ENCODE measurements at places on chromosomes 7 and 10.

GRCh38 chr7:17913250-17913649 lies 27.0 kb downstream of the SNX13 start:
- no peak for DNase-seq

- DNase-seq = no peak
Observed at GRCh38 chr7:138900035-138900828, 81.0 kb downstream of the KIAA1549 start.

- no peak for DNase-seq
Observed at GRCh38 chr7:108086546-108086945, 43.6 kb downstream of the LAMB4 start.

DNA sequence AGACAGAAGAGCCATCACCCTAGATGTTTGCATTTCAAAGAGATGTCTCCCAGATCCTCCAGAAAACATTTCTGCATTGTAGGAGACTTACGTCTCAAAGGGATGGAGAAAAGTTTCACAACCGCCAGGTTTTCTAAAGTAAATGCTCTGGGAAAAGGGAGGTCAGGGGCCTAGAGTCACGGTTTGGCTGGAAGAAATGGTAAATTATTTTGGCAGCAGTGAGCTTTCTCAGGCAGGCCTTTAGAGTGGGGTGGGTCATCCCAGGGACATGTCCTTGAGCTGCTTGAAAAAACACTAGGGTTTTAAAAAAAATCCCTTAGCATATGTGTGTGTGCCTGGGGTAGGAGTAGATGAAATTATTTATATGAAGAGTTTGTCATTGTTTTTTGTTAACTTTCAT lies 728.8 kb downstream of the TYW1 start:
- DNase-seq = no peak

DNA sequence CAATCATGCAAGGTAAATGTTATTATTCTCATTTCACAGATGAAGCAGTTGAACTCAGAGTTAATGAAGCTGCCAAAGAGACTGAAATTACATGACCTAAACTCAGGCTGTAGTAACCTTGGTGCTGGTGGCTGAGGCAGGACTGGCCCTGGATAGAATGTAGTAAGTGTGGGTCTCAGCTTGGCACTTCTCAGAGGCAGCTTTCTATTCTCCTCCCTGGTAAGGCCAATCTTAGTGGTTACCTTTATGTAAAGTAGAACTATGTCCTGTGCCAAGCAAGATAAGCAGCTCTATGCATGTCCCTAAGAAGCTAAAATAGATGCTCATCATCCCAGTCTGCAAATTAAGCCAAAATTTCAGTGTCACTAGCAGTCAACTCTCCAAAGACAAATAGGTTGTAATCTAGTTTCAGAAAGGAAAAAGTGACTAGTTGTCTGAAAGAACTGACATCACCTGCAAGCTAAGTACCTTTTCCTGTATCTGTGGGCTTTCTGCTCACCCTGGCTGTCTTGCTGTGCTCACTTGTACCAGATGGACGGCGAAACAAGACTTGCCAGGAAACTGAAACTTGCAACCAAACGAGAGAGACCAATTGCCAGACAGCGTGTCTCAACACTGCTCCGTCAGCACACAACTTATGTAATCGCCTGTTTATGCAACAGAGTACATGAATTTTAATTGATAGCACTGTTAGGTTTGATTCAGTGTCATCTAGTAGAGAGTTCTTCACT lies 43.7 kb downstream of the CH25H start:
- DNase-seq = peak; percentile 27

DNA sequence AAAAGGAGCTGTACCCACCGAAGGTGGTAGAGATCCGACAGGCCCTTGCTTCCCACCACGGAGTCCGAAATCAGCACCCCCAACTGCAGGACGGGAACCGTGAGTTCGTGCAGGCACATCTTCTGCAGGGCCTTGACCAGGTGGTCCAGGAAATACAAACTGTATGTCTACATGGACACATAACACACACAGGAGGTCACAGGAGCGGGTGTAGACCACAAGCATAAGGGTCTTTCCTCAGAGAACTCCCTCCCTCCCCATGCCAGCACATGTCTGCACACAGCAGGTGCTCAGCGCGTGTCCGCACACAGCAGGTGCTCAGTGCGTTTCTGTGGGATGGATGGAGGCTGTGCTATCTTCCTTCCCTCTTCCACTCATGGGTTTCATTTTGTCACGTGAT lies 69.7 kb downstream of the CFAP46 start:
- DNase-seq = no peak

DNA sequence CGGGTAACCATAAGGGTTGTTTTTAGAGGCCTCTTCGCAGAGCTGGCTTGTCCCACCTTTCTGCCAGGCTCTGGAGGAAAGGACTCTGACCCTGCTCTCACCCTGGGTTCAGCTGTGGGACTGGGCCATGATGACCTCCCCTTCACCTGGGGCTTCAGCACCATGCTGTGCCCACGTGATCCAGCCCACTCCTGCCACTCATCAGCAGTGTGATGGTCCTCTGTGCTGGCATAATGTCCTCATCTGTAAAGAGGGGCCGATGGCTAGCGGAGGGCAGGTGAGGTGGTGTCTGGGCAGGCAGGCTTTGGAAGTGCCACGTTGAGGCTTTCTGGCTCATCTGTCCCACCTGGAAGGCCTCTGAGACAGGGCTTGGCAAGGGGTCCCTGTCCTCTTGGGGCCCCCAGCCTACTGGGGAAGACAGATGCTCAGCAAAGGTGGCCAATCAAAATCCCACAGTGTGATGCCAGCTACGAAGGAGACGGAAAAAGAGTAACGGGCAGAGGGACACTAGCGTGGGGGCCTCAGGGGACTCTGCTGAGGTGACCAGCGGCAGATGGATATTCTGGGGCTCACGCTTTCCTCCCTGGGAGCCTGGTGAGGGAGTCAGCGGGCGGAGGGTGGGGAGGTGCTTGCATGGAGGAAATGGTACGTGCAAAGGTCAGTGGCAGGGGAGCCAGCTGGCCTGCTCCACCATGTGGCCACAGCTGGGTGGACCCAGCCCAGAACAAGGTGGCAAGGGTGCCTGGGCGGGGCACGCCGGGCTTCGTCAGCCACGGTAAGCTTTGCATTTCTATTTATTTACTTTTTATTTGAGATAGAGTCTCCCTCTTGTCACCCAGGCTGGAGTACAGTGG lies 5.4 kb downstream of the LRWD1 start:
- DNase-seq = no peak
